ENCODE measurements at places on chromosomes 4 and X. TPM values are rescaled to one million over a fixed set of nuclear protein-coding genes. Genes with fewer than 3 reads are reported as not detected.
A peak's percentile ranks its signal among the peaks of the same experiment; 100 is the strongest.

DNA sequence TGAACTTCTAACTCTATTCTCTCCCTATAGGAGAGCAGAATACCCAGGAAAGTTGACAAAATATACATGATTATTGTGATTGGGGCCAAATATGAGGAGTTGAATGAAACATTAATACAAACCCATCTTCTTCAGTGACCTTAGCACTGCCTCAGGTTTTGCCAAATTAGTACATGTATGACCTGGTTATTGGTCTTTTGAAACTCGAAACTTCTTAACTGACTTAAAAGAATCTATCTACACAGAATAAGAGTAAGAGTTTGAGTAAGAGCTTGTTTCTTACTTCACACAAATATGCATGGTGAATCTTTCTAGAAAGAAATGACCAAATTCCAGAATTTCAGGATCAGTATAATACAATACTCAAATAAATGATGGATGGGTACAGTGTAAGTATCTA is 213.0 kb upstream of the GK2 start:
- H3K4me1 ChIP-seq: no peaks in the 10 kb centered on the region
- H3K27me3 ChIP-seq: no peaks in the 10 kb centered on the region
- DNase-seq: no peak

DNA sequence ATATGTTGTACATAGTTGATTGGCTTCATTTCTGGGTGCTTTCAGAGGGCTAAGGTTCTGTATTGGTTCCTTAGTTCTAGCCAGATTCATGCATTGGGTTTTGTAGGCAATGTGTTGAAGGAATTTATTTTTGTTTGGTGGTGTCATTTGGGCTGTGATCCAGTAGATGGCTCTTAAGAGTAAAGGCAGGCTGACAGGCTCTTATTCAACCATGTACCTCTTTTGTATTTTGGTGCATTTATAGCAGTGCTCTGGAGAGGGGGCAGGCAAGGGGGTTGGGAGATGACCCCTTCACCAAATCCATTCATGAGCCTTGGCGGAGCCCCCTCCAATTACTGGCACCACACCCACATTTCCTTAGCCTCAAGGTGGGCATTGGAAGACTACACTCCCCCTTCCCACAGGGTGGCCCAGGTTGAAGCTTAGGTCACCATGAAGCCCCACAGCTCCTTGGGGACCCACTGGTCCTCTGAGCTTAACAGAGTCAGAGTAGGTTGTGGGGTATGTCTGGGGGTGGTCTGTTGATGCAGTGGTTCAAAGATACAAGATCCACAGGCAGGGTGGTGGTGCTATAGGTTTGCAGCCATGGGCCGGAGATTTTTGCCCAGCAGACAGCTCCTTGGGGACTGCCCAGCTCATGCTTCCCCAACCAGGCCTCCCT is 143.0 kb upstream of the GNPDA2 start:
- no peaks in the 10 kb centered on the region for H3K27me3 ChIP-seq
- no peak overlapping the region for H3K27ac ChIP-seq
- H3K4me3 ChIP-seq: no peak overlapping the region
- DNase-seq: no peak

DNA sequence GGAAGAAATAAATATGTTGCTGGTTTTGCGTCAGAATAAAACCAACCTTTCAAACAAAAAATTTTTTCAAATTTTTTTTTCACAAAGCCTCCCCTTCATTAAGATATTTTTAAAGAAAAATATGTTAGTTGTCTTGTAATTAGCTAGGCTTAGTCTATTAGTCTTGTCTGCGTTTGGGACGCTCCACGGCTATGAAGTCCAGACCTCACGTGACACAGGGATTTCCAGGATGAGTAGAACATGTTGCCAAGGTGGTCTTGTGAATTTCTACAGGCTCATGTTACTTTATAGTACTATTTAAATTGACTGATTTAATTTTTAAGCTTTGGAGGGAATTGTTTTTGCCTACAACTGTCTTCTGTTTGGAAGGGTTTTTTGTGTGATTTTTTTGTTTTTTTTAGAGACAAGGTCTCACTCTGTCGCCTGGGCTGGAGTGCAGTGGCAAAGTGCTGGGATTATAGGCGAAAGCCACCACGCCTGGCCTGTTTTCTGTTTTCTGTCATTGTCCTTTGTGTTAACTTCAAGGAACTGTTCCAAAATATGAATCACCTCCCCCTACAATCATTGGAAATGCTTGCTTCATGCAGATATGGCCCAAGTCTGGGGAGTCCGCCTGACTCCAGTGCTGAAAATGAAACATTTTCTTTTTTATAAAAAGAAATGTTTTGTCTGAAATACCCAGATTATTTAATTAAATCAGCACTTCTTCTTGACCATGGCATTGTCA is 26.2 kb downstream of the TMEM144 start:
- no peaks in the 10 kb centered on the region for H3K36me3 ChIP-seq
- no peak overlapping the region for H3K4me3 ChIP-seq
- H3K4me1 ChIP-seq: no peaks in the 10 kb centered on the region
- H3K27ac ChIP-seq: no peak overlapping the region

SH3BP2 gene
- total RNA-seq: 102 TPM

SPATA18 gene
- 24.7 TPM for total RNA-seq

GRCh38 chrX:96703816-96704215 is 19.2 kb downstream of the DIAPH2 start:
- DNase-seq: no peak
- H3K27me3 ChIP-seq: no peaks in the 10 kb centered on the region
- H3K4me3 ChIP-seq: no peak overlapping the region
- H3K36me3 ChIP-seq: no peaks in the 10 kb centered on the region

DNA sequence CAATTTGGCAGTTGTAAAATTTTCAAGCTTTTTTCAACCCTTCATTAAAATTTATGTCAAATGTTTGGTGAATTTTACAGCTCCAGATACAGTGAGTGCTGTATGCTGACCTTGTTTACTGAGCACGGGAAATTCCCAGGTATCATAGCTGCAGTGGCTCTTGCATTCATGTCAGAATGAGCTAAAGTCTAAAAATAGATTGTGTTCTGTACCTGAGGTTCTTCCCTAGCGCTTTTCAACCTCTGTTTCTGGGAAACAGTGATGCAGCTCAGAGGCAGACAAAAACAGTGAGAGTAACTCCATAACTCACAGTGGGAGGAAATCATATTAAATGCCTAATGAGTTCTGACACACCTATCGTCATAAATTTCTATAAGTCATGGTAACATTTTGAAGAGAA is 393.8 kb upstream of the GNPDA2 start:
- no peaks in the 10 kb centered on the region for H3K4me1 ChIP-seq
- H3K36me3 ChIP-seq: no peaks in the 10 kb centered on the region
- H3K27ac ChIP-seq: no peak overlapping the region
- H3K4me3 ChIP-seq: no peak overlapping the region
- no peak for DNase-seq

BANK1 gene
- 12.2 TPM for total RNA-seq

ADH1C gene
- total RNA-seq: 8.2 TPM

DNA sequence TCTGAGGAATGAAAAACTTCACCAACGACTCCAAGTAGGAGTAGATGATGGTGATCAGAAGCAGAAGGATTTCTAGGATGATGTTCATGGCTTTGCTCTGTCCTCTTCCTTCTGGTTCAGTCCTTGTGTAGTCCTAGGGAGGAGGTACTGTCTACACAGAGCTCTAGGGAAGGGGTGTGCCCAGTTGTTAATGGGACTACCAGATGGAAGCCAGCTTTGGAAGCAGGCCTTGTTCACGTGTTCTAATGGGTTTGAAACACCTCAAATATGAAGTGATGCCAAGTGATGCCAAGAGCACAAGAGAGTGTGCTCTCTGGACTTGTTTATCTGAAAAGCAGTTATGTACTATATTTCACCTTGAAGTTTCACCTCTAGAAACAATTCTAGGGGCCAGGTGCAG is at the start of gene HSD17B13:
Gene HSD17B13, minus strand, starts transcription at position 129 of the 400 bp plus-strand sequence. Its CDS starts 41 bp downstream, at position 88.
- no peak within 1 kb of the TSS for H3K4me3 ChIP-seq
- H3K36me3 ChIP-seq: no peaks in the 10 kb centered on the region

GRCh38 chr4:98557194-98557892 is 101.1 kb downstream of the TSPAN5 start:
- H3K27me3 ChIP-seq: no peaks in the 10 kb centered on the region
- no peaks in the 10 kb centered on the region for H3K36me3 ChIP-seq
- H3K4me3 ChIP-seq: no peak overlapping the region
- peak; percentile 52 for DNase-seq
- no peaks in the 10 kb centered on the region for H3K4me1 ChIP-seq
- H3K27ac ChIP-seq: no peak overlapping the region

TNMD gene
- total RNA-seq: not detected

UGT2B17 gene
- total RNA-seq: 0.18 TPM

DNA sequence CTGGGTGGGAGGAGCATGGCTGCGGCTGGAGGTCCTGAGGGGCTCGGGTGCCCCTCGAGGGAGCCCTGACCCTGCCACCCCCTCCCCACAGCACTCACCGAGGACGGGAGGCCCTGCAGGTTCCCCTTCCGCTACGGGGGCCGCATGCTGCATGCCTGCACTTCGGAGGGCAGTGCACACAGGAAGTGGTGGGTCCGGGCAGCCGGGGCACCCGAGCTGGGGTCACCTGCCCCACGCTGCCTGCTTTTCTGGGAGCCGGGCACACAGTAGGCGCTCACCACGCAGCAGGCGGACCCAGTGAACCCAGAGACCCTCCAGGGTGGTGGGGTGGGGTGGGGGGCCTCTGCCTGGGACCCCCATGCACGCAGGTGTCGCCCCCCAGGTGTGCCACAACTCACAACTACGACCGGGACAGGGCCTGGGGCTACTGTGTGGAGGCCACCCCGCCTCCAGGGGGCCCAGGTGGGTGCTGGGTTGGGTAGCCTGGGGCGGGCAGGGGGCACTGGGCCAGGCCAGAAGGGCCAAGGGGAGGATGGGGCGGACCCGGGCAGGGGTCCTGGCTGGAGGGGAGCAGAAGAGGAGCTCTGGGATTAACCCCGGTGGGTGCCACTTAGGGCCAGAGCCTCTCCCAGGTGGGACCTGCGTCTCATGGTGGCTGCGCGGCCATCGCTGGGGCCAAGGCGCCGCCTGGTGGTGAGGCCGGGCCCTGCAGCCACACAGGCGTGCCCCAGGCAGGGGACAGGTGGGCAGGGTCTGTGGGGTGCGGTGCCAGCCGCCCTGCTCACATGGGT is 1.4 kb downstream of the HGFAC start:
- H3K4me3 ChIP-seq: no peak overlapping the region
- H3K4me1 ChIP-seq: peaks cover 4% of the 10 kb centered on the region
- H3K27me3 ChIP-seq: no peaks in the 10 kb centered on the region
- DNase-seq: no peak
- no peak overlapping the region for H3K27ac ChIP-seq

GABRG1 gene
- not detected for total RNA-seq

GRCh38 chr4:40194602-40195161 is 2.1 kb upstream of the RHOH start:
- H3K27ac ChIP-seq: no peak overlapping the region
- DNase-seq: no peak
- peak overlapping the region; percentile 1 for H3K4me3 ChIP-seq
- no peaks in the 10 kb centered on the region for H3K36me3 ChIP-seq
- no peaks in the 10 kb centered on the region for H3K4me1 ChIP-seq

DNA sequence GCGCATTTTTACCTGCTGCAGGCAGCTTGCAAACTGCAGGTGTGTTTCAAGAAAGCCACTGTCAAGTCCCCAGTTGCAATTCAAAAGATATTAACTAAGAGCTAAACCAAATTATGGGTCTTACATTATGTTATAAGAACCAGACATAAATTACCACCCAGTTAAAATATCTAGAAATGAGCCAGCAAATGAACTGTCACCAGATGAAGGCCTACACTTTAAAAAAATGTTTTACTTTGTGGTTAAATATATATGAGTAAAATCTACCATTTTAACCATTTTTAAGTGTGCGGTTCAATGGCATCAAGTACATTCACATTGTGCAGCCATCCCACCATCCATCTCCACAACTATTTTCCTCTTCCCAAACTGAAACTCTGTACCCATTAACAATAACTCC is 32.0 kb upstream of the TMEM131L start:
- no peaks in the 10 kb centered on the region for H3K36me3 ChIP-seq
- H3K4me1 ChIP-seq: peaks cover 3% of the 10 kb centered on the region
- no peaks in the 10 kb centered on the region for H3K27me3 ChIP-seq

NEXMIF gene
- total RNA-seq: 0.74 TPM

- H3K4me3 ChIP-seq: no peak overlapping the region
- H3K36me3 ChIP-seq: no peaks in the 10 kb centered on the region
- no peaks in the 10 kb centered on the region for H3K27me3 ChIP-seq
- H3K27ac ChIP-seq: peak overlapping the region; percentile 56
- no peak for DNase-seq
Measured at GRCh38 chr4:20618731-20619130, 81.5 kb upstream of the PACRGL start.

DNA sequence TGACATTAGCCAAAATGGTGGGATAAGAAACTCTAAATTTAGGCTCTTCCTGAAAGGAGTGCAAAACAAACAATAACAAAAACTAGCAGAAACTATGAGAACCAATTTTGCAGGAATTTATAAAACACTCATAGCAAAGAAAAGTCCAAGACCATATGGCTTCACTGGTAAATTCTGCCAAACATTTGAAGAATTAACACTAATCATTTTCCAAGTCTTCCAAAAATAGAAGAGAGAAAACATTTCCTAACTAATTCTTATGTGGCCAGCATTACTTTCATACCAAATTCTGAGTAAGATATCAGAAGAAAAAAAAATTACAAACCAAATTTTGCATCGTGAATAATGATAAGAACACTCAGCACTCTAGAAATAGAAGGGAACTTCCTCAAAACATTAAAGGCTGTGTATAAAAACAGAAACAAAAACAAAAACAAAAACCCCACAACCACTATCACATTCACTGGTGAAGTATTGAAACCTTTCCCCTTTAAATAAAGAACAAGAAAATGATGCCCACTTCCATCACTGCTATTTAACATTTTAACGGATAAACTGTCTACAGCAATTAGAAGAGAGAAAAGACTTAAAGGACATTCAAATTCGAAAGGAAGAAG is 524.3 kb upstream of the GALNTL6 start:
- no peaks in the 10 kb centered on the region for H3K27me3 ChIP-seq
- no peaks in the 10 kb centered on the region for H3K4me1 ChIP-seq

DNA sequence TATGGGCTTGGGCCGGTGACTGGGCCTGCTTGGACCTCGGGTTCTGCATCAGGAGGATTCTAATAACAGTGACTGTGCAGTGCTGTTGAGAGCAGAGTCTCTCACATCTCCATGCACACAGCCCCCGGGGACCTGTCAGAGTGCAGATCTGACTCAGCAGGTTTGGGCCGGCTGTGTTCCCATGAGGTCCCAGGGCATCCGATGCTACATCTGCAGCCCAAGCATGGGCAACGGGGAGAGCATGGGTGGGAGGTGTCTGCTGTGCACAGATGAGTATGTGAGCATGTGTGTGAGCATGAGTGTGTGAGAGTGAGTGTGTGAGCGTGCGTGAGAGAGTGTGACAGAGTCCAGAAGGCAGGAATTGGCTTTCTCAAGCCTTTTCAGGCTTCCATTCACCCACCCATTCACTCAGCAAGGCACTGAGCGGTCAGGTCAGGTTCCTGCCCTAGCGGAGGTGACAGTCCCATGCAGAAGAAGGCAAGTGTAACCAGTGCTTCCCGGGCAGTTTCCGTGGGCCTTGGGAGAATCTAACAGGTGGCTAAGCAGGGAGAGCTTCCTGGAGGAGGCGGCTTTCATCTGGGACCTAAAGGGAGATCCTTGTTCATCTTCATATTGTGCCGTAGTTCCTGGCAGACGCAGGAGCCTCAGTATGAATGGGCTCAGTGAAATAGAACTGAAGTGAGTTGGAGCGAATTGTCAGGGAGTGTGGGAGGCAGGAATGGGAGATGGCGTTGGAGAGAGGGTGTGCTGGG is 62.6 kb downstream of the SORCS2 start:
- H3K27ac ChIP-seq: no peak overlapping the region
- peaks cover under 1% of the 10 kb centered on the region for H3K27me3 ChIP-seq
- H3K36me3 ChIP-seq: no peaks in the 10 kb centered on the region
- no peak overlapping the region for H3K4me3 ChIP-seq

PABPC1L2B gene
- not detected for total RNA-seq

- no peak overlapping the region for H3K4me3 ChIP-seq
- peaks cover under 1% of the 10 kb centered on the region for H3K4me1 ChIP-seq
- no peak overlapping the region for H3K27ac ChIP-seq
- no peaks in the 10 kb centered on the region for H3K27me3 ChIP-seq
- DNase-seq: no peak
- no peaks in the 10 kb centered on the region for H3K36me3 ChIP-seq
Measured at GRCh38 chr4:152990471-152991131, 54.5 kb downstream of the FHDC1 start.

Measured in lower lobe of right lung (tissue), 2 donors.